ENCODE measurements at places on chromosomes 13 and 19.

GRCh38 chr13:24226762-24227161 lies 66.2 kb downstream of the SPATA13 start:
- no peak for DNase-seq

DNA sequence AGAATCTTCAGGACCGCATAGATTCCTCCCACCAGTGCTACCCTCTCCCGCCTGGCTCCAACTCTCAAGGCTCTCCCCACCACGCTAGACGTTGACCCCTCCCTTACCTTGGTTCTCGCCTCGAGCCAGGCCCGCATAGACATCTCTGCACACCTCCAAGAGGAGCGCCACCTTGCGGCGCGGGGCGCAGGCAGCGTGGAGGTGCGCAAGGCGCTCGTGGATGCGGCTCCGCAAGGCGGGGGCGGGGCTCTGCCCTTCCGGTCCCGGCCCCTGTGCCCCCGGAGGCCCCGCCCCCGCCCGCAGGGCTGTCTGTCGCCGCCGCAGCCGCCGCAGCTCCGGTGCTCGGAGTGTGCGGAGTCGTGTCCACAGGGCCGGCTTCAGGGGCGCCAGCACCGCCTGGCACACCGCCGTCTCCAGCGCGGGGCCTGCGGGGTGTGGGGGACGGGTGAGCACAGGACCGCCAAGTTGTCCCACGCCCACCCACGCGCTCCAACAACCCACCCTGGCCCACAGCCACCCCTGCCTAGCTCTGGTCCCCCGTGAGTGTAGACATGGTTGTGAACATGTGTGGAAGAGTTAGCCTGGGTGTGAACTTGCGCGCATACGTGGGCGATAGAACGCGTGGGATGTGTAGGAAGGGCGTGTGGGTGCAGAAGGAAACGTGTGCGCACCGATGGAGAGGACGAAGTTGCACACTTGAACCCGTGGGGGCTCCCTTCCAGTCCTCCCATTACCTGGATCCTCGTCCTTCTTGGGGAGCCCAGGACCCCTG lies 8.1 kb downstream of the RINL start:
- no peak for DNase-seq

DNA sequence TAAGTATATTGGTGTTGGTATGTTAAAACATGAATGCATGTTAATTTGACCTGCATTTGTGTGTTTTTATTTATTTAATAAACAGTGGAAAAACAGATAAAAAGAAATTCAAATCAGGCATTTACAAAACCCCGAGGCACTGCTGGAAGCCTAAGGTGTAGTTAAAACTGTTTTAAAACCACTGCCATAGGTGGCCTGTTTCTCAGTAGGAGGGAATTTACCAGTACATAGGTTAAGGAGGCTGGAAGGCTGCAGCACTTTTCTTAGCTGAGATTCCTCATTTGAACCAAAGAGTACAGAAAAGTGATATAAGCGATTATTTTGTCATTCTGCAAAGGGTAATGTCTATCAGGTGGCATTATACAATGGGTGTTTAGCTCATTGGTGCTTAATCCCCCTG lies 99.6 kb downstream of the PAN3 start:
- no peak for DNase-seq

DNA sequence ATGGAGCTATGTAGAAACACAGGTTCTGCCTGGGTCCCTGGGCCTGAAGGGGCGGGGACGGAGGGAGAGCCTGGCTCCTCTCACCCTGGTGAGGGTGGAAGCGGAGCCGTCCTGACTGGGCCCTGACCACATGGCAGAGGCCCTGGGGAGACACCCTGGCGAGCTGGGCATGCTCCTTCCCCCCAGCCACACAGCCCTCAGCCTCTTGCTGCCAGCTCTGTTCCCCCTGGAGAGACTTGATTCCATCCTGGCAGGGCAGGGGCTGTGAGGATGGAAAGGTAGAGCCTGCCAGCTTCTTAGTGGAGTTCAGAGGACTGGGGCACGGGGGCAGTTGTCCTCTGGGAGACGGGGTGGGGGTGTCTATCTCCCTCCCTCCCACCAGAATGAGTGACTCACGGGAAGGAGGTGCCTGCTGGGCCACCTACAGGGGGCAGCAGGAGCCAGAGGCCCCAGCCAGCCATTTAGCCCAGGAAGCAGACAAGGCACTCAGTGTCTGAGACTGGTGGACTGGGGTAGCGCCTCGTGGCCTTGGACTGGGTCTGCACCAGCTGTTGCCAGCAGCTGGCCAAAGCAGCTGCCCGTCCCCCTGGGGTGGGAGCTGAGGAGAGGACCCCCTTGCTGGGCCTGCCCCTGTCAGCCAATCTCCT lies 22.8 kb upstream of the RNF17 start:
- no peak for DNase-seq

DNA sequence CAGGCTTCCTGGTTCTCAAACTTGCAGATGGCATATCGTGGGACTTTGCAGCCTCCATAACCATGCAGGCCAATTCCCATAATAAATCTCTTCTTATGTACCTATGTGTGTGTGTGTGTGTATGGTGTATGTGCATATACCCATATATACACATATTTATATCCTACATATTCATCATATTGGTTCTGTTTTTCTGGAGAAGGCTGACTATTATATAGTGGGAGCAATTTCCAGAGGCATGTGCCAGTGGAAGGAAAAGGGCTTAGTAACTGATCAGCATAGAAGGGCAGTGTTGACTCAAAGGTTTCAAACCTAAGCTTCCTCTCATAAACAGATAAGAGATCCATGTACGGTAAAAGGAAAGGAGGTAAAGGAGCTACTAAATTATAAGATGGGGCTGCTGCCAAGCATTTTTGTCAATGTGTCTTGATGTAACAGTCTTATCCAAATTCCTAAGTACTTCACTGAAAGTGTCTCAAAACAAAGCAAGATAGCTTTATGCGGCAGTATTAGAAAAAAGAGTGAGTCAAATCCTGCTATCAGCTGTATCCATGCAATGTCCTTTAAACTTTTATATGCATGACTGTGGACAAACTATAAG lies 432.1 kb downstream of the TBC1D4 start:
- DNase-seq, result no peak

GRCh38 chr13:103022336-103022735 lies 43.9 kb downstream of the SLC10A2 start:
- DNase-seq, result no peak
